ENCODE measurements at places on chromosomes 16 and 17. TPM values are rescaled to one million over a fixed set of nuclear protein-coding genes. Genes with fewer than 3 reads are reported as not detected.

DNA sequence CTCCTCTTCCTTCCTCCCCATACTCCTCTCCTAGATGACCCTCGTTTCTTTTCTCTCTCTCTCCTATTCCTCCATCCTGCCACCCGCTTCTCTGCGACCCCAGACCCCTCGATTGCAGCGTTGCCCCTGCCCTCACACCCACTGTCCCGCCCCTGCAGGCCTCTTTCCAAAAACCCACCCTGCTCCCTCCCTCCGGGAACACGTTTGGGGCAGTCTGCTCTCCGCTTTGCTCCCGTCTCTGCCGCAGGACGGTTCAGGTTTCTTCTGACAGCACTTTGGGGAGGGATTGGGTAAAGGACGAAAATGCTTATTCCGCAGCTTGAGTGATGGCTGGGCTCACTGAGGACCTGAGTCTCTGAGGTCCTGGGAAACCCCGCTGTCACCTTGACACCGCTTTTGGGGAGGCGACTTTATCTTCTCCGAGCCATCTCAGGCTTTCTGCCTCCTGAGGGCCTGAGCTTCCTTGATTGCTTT is 690 bp downstream of the NDE1 start:
- peaks cover 27% of the 10 kb centered on the region for H3K36me3 ChIP-seq
- peak overlapping the region; percentile 98 for H3K4me3 ChIP-seq
- H3K27ac ChIP-seq, result peak overlapping the region; percentile 91
- peaks cover 31% of the 10 kb centered on the region for H3K4me1 ChIP-seq
- DNase-seq, result peak; percentile 54

- peaks cover 28% of the 10 kb centered on the region for H3K4me1 ChIP-seq
- H3K27ac ChIP-seq, result no peak overlapping the region
- no peaks in the 10 kb centered on the region for H3K36me3 ChIP-seq
- H3K4me3 ChIP-seq, result no peak overlapping the region
- peaks cover 8% of the 10 kb centered on the region for H3K27me3 ChIP-seq
Measured at GRCh38 chr17:55433029-55433628, 11.5 kb upstream of the MMD start.

DNA sequence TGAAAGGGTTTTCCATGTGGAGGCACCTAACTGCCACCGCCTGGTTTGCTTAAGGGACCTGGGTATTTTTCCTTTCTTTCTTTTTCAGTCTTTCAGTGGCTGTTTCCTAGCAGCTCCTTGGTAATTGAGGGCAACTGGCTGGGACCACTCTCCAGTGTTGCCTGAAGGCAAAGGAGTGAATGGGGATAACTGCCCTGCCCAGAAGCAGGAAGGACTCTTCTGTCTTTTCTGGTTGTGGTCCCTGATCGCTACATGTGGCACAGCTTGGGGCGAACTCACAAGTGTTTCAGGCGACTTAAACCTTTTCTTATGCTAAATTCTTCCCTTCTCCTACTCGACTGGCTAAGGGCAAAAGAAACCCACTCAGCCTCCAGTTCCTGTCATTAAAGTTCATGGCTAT is 10.1 kb upstream of the TMEM98 start:
- H3K4me1 ChIP-seq, result peaks cover 49% of the 10 kb centered on the region
- no peaks in the 10 kb centered on the region for H3K27me3 ChIP-seq
- no peak overlapping the region for H3K27ac ChIP-seq
- H3K36me3 ChIP-seq, result no peaks in the 10 kb centered on the region

DNA sequence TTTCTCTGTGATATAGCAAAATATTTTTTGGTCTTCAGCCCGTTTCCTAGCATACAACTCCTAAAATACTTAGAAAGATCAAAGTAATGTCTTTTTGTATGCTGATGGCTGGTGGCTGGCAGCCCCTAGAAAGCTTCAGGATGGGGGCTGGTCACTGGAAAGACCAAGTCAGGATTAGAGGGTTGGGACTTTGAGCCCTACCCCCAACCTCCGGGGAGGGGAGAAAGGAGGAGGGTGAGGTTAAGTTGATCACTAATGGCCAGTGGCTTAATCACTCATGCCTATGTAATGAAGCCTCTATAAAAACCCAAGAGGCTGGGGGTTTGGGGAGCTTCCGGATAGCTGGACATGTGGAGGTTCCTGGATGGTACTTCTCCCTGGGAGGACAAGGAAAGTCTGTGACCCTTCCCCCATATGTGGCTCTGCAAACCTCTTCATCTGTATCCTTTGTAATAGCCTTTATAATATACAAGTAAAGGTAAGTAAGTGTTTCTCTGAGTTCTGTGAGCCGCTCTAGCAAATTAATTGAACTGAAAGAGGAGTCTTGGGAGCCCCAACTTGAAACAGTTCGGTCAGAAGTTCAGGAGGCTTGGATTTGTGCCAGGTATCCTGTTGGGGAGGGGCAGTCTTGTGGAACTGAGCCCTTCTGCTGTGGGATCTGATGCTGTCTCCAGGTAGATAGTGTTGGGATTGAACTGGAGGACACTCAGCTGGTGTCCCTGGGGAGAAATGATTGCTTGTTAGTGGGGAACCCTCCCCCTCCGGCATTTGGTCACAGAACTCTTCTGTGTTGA is 3.5 kb downstream of the SLC7A6 start:
- H3K27me3 ChIP-seq, result no peaks in the 10 kb centered on the region
- peak overlapping the region; percentile 53 for H3K27ac ChIP-seq
- H3K36me3 ChIP-seq, result peaks cover 45% of the 10 kb centered on the region
- H3K4me1 ChIP-seq, result peaks cover 72% of the 10 kb centered on the region

DNA sequence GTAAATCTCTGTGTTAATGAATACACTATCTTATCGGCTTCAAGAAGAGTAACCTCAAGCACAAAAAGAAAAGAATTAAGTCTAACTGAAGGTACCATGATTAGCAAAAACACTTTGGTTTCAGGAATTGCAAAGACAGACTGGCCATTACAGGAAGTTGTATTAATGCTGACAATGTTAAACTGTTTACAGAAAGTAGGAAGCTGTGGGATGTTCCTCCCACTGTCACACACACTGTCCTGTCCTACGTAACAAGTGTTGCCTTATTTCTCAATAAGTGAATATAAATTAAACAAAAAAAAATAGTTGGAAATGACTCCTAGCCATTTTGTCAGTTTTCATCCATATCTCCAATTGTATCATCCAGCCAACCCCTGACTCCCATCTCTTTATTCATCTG is 8.6 kb downstream of the GNA13 start:
- H3K4me1 ChIP-seq, result peaks cover 79% of the 10 kb centered on the region
- peak overlapping the region; percentile 59 for H3K27ac ChIP-seq
- H3K36me3 ChIP-seq, result peaks cover 84% of the 10 kb centered on the region
- H3K27me3 ChIP-seq, result no peaks in the 10 kb centered on the region

The ZFP90 gene
- total RNA-seq, result 36.5 TPM

The MFAP4 gene
- total RNA-seq, result not detected

DNA sequence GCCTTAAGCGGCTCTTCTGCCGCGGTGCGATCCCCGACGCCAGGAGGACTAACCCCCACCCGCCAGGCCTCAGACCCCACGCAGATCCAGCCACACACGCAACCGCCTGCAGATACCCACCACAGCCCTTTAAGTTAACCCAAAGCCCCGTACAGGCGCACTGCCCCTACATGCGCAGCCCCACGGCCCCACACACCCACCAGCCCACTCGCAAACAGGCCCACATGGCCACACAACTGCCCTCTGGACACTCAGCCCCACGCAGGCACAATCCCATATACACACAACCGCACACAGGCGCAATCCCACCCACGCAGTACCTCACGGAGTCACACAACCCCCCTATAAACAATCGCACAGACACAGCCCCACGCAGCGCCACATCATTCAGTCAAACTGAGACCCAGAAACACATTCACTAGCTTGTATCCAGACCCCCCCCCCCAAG is 41.7 kb downstream of the RAI1 start:
- H3K4me1 ChIP-seq, result peaks cover 25% of the 10 kb centered on the region
- peak overlapping the region; percentile 1 for H3K4me3 ChIP-seq
- H3K27me3 ChIP-seq, result peaks cover 45% of the 10 kb centered on the region
- no peak overlapping the region for H3K27ac ChIP-seq

The BRIP1 gene
- total RNA-seq, result 20.1 TPM

The TMEM100 gene
- not detected for total RNA-seq

DNA sequence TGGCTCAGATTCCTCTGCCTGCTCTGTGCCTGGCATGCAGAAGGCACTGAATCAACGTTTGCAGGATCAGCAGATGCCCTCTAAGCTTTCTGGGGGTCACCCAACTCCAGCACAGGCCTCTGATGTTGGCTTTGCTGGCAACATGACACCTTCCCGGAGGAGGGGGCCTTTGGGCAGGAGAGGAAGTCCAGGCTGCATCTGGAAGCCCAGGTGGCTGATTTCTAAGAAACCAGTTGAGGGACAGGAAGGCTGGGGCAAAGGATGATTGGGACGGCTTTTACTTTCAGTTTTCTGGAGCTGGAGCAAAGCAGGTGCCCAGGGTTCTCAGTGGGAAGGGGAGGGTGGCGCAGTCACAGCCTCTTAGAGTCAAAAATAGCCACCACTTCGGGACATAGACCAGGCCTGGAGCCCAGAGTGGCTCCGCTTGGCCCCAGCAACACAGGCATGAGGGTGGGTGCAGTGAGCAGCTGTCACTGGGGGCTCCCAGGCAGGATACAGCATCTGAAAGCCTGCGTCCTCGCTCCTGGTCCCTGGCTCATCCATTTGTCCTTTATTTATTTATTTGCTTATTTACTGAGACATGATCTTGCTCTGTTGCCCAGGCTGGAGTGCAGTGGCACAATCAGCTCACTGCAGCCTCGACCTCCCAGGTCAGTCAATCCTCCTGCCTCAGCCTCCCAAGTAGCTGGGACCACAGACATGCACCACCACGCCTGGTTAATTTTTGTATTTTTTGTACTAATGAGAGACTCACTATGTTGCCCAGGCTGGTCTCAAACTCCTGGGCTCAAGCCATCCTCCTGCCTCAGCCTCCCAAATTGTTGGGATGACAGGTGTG is 15.1 kb downstream of the SOCS1 start:
- H3K27me3 ChIP-seq, result no peaks in the 10 kb centered on the region
- H3K4me3 ChIP-seq, result peak overlapping the region; percentile 38
- DNase-seq, result peak; percentile 46

The FOXL1 gene
- total RNA-seq, result not detected

GRCh38 chr17:64551461-64551860 is 44.7 kb downstream of the CEP95 start:
- no peaks in the 10 kb centered on the region for H3K4me1 ChIP-seq
- H3K36me3 ChIP-seq, result peaks cover 17% of the 10 kb centered on the region
- no peaks in the 10 kb centered on the region for H3K27me3 ChIP-seq
- no peak overlapping the region for H3K4me3 ChIP-seq
- no peak overlapping the region for H3K27ac ChIP-seq

GRCh38 chr16:9183682-9184353 is 92.4 kb downstream of the HAPSTR1 start:
- H3K4me3 ChIP-seq, result no peak overlapping the region
- no peaks in the 10 kb centered on the region for H3K36me3 ChIP-seq
